ENCODE measurements at places on chromosomes 1 and 21.

GRCh38 chr1:198165927-198166647 lies 9.3 kb downstream of the NEK7 start:
- DNase-seq = no peak

- no peak for DNase-seq
Observed at GRCh38 chr21:43340491-43341377, 86.2 kb downstream of the SIK1 start.

DNA sequence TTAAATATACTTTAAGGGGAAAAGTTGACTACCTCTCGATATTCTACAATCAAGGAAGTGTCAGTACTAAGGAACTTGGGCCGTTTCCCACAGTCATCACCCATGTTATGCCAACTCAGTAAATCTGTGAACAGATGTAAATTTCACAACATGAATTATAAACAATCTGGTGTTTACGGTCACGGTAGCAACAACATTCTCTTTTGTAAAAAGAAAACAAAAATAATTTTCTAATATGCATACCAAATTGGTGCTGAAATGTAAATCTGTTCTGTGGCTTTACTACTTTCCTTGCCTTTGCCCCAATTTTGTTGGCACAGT lies 1.2 kb downstream of the SH3GLB1 start:
- no peak for DNase-seq

DNA sequence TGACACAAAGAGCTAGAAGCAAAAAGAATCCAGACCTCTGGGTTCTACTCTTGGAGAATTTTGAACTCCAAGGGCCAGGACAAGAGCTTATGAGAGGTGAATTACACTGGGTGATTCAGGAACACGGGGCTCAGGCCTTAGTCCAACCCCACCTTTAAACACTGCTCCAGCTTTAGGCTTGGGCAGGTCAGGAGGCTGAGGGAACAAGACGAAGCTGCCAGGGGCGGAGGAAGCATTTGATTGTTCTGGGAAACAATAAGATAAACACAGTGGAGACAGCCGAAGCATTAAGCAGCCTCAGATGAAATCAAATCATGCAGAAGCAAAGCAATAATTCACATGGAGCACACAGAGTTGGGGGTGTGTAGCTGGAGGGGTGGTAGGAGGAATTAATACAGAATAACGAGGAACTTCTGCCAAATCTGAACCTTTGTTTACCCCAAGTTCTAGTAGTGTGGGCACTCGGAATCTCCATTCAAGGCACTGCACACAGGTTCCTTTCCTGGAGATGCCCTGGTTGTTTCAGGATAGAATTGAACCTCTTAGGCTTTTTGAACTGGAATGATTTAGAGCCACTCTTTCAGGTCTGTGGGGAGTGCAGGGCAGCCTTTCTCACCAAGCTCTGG lies 93.2 kb downstream of the PLXNA2 start:
- DNase-seq = no peak

DNA sequence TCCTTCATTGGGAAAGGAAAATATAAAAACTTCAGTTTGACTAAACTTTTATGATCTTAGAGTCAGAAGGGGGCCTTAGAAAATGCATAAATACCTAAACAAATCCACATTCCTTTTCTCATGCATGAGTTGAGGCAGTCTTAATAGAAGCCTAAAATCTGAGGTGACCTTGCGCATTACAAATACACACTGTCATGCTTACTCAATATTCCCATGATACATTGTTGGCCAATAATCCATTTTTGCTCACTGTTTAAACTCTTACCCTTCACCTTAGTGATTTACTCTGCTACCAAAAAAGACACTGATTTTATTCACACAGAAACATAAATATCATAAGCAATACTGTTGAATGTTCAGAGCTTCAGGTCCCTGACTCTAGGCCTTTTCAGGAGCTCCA lies 19.1 kb upstream of the TMCO1 start:
- no peak for DNase-seq

DNA sequence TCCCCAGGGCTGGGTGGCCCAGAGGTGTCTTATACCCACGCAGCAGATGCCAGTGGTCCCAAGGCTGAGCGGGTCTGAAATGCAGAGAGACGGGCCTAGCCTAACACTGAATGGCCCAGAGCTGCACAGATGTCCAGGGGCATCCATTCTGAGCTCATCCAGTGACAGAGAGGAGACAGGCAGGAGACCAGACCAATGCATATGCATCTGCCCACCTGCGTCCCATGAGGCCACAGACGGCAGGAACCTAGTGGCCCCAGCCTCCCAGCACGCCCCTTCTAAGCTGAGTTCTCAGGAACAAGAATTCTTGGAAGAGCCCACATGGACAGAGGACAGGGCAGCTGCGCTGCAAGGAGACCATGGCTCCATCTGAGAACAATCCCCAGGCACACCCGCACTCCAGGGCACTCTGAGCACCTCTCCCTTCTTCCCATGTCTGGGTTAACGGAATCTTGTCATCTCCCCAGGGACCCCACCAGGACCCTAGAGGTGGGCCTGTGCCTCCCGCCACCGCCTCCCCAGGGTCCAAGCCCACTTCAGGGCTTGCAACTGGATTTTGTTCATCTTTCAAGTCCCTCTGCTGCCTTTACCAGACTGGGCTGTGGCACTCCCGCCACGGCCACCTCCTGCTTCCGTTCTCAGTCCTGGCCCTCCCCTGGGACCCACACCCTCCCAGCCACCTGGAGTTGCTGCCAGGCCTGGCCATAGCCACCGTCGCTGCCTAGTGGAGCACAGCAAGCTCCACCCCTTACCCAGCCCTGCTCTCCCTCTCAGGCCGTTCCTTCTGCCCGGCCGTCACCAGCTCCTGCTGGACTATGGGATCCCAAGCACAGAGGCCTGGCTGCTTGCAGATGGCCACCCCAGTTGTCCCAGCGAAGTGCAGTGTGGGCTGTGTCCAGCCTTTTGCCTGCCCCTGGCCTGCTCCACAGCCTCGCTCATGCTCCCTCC lies 3.3 kb downstream of the WNT3A start:
- DNase-seq = no peak

DNA sequence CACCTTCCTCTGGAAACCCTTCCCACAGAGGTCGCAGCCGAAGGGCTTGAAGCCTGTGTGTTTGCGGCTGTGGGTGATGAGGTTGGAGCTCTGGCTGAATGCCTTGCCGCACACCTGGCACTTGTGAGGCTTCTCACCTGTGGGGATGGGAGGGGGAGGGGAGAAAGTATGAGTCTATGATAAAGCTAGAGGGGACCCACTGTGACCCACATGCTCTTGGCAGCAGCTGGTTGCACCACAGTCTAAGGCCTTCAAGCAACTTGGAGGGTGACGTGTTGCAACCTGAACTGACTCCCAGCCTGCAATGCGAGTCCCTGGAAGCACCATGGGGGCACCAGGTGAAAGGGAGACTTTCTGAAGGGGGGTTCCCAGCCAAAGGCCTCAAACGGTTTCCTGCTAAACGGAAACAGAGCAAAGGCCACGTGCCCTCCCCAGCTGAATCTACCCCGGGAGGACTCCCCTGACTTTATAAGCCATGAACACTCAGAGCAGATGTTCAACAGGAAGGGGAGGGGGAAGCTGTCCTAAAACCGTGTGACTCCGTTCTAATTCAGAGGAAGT lies 10.6 kb downstream of the GFI1 start:
- DNase-seq = peak; percentile 94
